ENCODE measurements at places on chromosomes 5 and 9.

- DNase-seq: no peak
Measured at GRCh38 chr9:127185931-127186781, 63.7 kb upstream of the ANGPTL2 start.

GRCh38 chr5:141628175-141628788, 8.4 kb downstream of the HDAC3 start:
- DNase-seq: no peak

GRCh38 chr5:118722122-118723020, 266.0 kb downstream of the DTWD2 start:
- no peak for DNase-seq

- DNase-seq: no peak
Measured at GRCh38 chr9:27395484-27395921, 98.6 kb upstream of the EQTN start.

- no peak for DNase-seq
Measured at GRCh38 chr9:21670374-21670773, 132.1 kb upstream of the MTAP start.

- DNase-seq: no peak
Measured at GRCh38 chr5:137604348-137605095, 105.4 kb upstream of the SPOCK1 start.

GRCh38 chr5:63959177-63959982, 2.9 kb downstream of the HTR1A start:
- no peak for DNase-seq

DNA sequence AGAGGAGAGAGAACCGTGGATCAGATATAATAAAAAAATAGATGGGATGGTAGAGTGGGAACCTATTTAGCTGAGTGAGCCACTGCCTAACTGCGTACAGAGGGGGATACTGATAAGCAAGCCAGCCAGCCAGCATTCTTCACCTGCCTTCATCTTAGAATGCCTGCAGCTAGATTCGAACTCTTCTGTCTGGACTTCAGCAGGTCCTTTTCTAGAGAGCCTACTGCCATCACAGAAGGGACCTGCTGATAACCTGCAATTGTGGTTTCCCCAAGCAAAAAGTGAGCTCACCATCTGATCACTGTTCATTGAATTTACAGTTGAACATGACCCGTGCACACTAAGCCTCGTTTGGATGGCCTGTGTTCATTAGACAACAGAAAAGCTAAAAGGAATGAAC, 109.4 kb downstream of the CDC42SE2 start:
- no peak for DNase-seq

- no peak for DNase-seq
Measured at GRCh38 chr5:33507426-33507825, 66.7 kb downstream of the TARS1 start.

DNA sequence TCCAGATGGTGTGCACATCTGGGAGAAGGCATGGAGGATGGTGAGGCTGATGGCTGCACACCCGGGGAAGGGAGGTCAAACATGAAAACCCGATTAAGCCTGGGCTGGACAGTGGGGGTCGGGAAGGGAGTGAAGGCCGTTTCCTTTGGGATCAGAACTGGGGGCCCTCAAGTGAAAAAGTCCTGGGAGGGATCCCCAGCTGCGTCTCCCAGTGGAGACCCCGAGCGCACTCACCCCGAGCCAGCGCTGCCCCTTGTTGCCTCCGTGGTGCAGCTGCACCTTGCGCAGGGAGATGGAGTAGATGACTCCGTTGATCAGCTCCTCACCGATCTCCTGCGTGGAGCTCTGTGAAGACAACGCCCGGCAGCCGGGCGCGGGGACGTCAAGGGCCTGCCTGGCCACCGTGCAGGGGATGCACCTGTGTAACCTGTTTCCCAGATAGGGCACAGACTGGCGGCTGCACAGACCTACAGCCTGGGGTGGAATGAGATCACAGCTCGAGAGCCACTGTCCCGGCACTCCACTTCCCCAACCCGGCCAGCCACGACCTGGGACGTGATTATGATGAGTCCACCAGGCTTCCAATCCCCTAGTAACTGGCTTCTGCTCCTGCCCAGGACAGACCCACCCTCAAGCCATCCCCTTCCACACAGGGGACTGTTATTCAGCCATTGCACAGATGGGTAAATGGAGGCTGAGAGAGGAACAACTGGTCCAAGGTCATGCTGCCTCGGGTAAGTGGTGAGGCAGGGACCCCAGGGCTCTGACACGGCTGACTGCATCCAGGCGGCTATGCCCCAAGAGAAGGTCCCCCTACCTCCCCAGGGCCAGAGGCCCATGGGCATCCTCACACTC, 9.0 kb downstream of the RALGDS start:
- DNase-seq: no peak

DNA sequence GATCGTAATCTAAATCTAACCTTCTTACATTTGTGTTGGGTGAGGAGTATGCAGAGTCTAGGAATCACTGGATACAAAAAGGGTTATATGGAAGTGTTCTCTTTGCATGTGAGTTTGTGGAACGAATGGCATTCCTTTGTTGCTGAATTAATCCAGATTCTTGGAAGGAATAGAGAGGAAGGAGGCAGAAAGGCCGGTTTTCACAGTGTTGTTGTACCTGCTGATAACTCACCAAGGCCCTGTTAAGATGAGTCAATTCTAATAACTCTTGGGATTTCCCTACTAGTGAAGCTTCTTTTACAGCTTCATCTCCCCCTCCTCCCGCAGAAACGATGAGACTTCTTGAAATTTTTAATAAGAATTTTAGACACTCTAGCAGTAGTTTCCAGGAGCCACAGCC, 84.0 kb downstream of the ZSWIM6 start:
- no peak for DNase-seq
